ENCODE measurements at places on chromosomes 1 and 21. TPM values are rescaled to one million over a fixed set of nuclear protein-coding genes. Genes with fewer than 3 reads are reported as not detected.

- H3K27me3 ChIP-seq, result no peaks in the 10 kb centered on the region
- H3K36me3 ChIP-seq, result no peaks in the 10 kb centered on the region
- DNase-seq, result peak; percentile 78
- H3K4me1 ChIP-seq, result peaks cover 26% of the 10 kb centered on the region
These were observed 47.6 kb upstream of the SAMD13 start for GRCh38 chr1:84253891-84254290.

- no peak for DNase-seq
- no peaks in the 10 kb centered on the region for H3K4me1 ChIP-seq
- no peak overlapping the region for H3K4me3 ChIP-seq
- H3K36me3 ChIP-seq, result no peaks in the 10 kb centered on the region
- no peaks in the 10 kb centered on the region for H3K27me3 ChIP-seq
These were observed 78.3 kb downstream of the NOS1AP start for GRCh38 chr1:162147760-162148159.

- peaks cover 3% of the 10 kb centered on the region for H3K27me3 ChIP-seq
- H3K36me3 ChIP-seq, result no peaks in the 10 kb centered on the region
- DNase-seq, result no peak
- no peaks in the 10 kb centered on the region for H3K4me1 ChIP-seq
These were observed 34.5 kb upstream of the SOD1 start for GRCh38 chr21:31624961-31625491.

GRCh38 chr1:44485229-44485933, 80.3 kb downstream of the RNF220 start:
- H3K36me3 ChIP-seq, result no peaks in the 10 kb centered on the region
- H3K27ac ChIP-seq, result peak overlapping the region; percentile 86
- H3K4me1 ChIP-seq, result peaks cover 30% of the 10 kb centered on the region
- DNase-seq, result peak; percentile 81
- H3K4me3 ChIP-seq, result no peak overlapping the region

DNA sequence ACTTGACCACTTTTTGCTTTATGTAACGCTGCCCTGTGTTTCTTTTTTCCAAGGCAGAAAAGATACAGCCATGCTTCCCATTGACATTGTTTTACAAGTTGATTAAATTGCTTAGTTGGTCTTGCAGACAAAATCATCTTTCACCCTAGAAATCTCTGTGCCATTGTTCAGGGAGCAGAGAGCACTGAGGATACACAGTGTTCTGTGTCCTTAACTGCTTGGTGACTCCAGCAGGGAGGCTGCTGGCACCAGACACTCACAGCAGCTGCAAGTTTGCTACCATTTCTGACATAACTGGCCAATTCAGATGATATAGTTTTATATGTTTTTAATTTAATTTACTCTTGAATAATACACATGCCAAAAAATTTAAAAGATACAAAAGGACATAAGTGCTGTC, 118.7 kb downstream of the RGS2 start:
- H3K27me3 ChIP-seq, result no peaks in the 10 kb centered on the region
- no peak overlapping the region for H3K4me3 ChIP-seq
- no peak for DNase-seq
- no peaks in the 10 kb centered on the region for H3K36me3 ChIP-seq

- peaks cover 72% of the 10 kb centered on the region for H3K4me1 ChIP-seq
- no peak overlapping the region for H3K4me3 ChIP-seq
- no peaks in the 10 kb centered on the region for H3K27me3 ChIP-seq
- H3K27ac ChIP-seq, result peak overlapping the region; percentile 93
- H3K36me3 ChIP-seq, result peaks cover 20% of the 10 kb centered on the region
These were observed 10.8 kb downstream of the MCL1 start for GRCh38 chr1:150568594-150568966.

- H3K4me3 ChIP-seq, result no peak overlapping the region
- no peaks in the 10 kb centered on the region for H3K27me3 ChIP-seq
- no peak for DNase-seq
- no peaks in the 10 kb centered on the region for H3K36me3 ChIP-seq
- H3K4me1 ChIP-seq, result peaks cover 9% of the 10 kb centered on the region
These were observed 11.7 kb upstream of the RCSD1 start for GRCh38 chr1:167618366-167618765.

GRCh38 chr1:181260271-181260670, 171.8 kb downstream of the IER5 start:
- peaks cover 3% of the 10 kb centered on the region for H3K4me1 ChIP-seq
- H3K27ac ChIP-seq, result no peak overlapping the region
- no peak overlapping the region for H3K4me3 ChIP-seq
- peaks cover 31% of the 10 kb centered on the region for H3K27me3 ChIP-seq

- no peaks in the 10 kb centered on the region for H3K4me1 ChIP-seq
- DNase-seq, result no peak
- H3K4me3 ChIP-seq, result no peak overlapping the region
- H3K27me3 ChIP-seq, result peaks cover 3% of the 10 kb centered on the region
These were observed 82.4 kb upstream of the VAMP3 start for GRCh38 chr1:7688659-7689058.

DNA sequence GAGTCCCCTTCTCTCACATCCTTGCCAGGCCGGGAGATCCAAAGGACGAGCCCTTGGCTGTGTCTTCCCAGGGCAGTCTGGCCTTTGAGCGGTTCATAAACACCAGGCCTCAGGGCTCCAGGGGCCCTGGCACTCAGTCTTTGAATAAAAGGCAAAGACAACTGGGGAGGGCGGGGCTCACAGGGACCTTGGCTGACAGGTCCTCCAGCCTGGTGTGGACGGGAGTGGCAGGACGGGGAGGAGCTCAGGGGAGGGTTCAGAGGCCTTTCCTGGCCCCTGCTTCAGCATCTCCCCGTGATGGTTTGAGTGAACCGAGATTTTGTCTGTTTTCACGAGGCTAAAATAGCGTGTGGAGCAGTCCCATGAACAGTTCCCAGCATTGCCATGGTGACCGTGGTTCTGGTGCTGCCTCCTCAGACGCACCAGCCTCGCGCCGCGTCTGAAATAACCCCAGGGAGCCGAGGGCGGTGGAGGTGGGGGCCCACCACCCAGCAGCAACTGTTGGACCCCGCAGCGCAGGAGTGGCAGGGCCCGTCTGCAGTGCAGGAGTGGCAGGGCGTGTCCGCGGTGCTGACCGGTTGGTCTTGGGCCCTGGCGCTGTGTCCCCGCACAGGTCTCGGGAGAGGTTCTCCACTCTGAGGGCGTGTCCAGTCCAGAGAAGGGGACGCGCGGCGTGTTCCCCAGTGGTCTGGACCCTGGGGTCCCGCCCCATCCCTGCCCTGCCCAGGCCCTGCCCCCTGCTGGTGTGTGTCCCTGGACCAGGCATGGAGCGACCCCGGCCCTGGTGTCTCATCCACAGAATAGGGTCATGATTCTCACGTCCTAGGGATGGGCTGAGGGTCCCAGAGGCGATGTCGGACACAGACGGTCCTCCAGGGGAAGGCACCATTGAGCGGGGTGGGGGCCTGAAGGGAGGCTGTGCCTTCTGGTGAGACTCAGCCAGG, 7.1 kb upstream of the PRKCZ start:
- peaks cover 9% of the 10 kb centered on the region for H3K27me3 ChIP-seq
- H3K36me3 ChIP-seq, result no peaks in the 10 kb centered on the region
- H3K27ac ChIP-seq, result no peak overlapping the region

- H3K36me3 ChIP-seq, result no peaks in the 10 kb centered on the region
- no peaks in the 10 kb centered on the region for H3K4me1 ChIP-seq
- DNase-seq, result no peak
These were observed 147.9 kb upstream of the RGS18 start for GRCh38 chr1:192010406-192010805.

DNA sequence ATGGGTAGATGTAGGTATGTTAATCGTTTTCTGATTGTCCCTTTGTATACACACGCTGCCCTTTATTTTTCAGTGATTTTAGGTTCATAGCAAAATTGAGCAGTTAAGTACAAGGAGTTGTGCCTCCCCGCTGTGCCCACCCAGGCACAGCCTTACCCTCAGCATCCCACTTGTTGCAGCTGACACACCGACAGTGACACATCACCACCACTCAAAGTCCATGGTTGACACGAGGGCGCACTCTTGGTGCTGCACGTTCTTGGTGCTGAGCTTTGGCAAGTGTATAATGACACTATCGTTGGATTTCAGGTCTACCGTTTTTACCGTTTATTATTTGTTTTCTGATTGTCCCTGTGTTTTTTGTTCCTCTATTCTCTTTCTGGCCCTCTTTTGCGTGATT, 15.6 kb downstream of the C1orf159 start:
- H3K27me3 ChIP-seq, result no peaks in the 10 kb centered on the region
- no peak overlapping the region for H3K27ac ChIP-seq
- H3K36me3 ChIP-seq, result no peaks in the 10 kb centered on the region
- no peak overlapping the region for H3K4me3 ChIP-seq
- no peaks in the 10 kb centered on the region for H3K4me1 ChIP-seq
- no peak for DNase-seq

GRCh38 chr21:38972078-38972477, 166.3 kb downstream of the ETS2 start:
- no peaks in the 10 kb centered on the region for H3K36me3 ChIP-seq
- H3K27me3 ChIP-seq, result peaks cover 14% of the 10 kb centered on the region
- no peak for DNase-seq
- H3K4me1 ChIP-seq, result no peaks in the 10 kb centered on the region
- no peak overlapping the region for H3K27ac ChIP-seq
- H3K4me3 ChIP-seq, result no peak overlapping the region

DNA sequence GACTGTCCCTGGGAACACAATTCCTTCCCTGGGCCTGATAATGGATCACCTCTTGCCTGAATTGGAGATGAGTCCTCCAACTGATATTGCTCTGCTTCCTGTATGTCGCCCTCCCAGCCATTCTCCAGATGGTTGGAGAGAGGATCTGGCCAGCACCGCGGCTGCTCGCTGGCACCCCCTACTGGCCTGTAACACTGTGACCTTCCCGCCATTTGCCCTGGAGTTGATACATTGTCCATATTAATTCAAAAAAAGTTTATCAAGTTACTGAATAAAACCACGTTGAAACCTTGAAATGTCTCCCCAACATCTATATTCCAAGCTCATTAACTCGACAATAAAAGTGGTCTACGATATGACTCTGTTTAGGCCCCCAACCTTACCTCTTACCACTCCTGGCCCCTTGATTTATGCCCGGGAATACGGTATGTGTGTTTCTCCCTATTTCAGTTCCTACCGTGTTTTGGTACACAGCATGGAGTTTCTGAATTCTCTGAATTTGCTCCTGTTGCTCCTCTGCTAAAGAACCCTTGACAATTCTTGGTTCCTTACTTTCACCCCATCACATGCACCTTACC, 241.8 kb upstream of the KIAA0040 start:
- H3K27me3 ChIP-seq, result no peaks in the 10 kb centered on the region
- DNase-seq, result no peak
- H3K4me1 ChIP-seq, result no peaks in the 10 kb centered on the region
- H3K27ac ChIP-seq, result no peak overlapping the region

DNA sequence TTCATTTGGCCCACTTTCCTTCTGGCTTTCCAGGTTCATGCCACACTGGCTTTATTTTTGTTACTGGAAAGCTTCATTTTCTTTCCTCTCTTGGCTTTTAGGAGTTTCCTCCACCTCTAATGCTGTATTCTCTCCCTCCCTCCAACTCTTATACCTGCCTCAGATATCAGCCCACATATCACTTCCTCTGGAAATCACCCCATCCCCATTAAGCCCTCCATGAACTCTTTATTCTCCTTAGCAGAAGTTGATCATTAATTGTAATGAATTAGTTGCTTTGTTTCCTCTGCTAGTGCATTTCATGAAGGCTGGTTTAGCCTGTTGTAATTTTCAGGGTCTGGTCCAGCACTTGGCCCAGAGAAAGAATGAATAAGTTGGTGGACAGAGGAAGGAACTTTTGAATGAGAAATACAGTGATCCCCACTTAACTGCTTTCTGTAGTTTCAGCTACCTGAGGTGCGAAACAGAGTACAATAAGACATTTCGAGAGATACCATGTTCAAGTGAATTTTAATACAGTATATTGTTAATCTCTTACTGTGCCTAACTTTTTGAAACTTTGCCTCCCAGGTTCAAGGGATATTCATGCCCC, 1.7 kb downstream of the SOAT1 start:
- no peaks in the 10 kb centered on the region for H3K36me3 ChIP-seq
- no peaks in the 10 kb centered on the region for H3K27me3 ChIP-seq
- peak overlapping the region; percentile 71 for H3K27ac ChIP-seq
- peak overlapping the region; percentile 83 for H3K4me3 ChIP-seq
- H3K4me1 ChIP-seq, result peaks cover 7% of the 10 kb centered on the region
- peak; percentile 65 for DNase-seq

The LCE1B gene
- total RNA-seq, result not detected

The ETNK2 gene
- total RNA-seq, result 0.72 TPM

The KCNQ4 gene
- not detected for total RNA-seq

The NUAK2 gene
- total RNA-seq, result 3.6 TPM

The MAEL gene
- total RNA-seq, result not detected

The KLHDC8A gene
- total RNA-seq, result not detected

The SPRR2F gene
- total RNA-seq, result not detected
